ENCODE measurements at places on chromosomes 16 and 17. TPM values are rescaled to one million over a fixed set of nuclear protein-coding genes. Genes with fewer than 3 reads are reported as not detected.

DNA sequence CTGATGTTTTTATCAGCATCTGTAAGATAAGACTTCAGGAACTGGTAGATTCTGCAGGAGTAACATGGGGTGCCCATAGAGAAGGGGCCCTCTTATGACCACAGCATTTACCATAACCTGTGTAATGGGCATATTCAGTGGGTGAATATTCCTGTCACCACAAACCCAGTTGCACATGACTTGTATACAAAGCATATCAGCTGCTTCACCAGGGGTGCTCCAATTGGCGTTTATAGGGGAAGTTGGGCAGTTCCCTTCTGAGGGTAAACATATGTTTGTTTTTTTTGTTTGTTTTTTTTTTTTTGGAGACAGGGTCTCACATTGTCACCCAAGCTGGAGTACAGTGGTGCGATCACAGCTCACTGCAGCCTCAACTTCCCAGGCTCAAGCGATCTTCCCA is 11.5 kb upstream of the ZG16 start:
- DNase-seq: no peak

DNA sequence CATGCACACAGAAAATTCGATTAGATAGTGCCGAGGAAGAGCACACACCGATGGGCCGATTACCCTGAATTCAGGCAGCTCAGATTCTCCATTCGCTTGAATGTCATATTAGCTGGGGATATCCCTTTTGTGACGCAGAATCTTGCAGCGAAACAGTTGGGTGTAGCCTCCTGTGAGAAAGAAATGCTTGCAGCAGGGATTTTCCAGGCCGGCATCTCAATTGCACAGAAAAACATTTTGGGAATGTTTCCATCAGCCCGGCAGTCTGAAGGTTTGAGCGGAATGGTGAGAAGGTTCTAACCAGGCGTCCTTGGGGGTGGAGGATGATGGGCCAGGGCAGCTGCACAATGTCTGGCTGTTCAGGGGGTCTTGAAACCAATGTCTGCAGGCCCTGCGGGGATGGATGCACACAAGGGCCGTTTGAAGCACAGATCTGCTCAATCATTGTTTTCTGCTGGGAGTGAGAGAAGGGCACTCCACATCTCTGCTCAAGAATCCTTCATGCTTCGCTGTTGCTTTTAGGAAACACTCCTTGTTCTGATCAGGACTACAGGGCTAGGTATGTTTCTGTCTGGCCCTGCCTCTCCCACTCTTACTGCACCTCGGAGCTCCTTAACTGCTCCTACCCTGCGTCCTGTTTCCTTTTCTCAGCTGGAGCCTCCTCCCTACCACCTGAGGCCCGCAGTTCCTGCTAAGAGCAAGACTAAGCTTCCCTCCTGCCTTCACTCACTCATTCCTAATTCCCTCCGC is 94.6 kb downstream of the CMIP start:
- DNase-seq: no peak

- no peak for DNase-seq
These were observed 20.8 kb downstream of the ABHD15 start for GRCh38 chr17:29546085-29546484.

DNA sequence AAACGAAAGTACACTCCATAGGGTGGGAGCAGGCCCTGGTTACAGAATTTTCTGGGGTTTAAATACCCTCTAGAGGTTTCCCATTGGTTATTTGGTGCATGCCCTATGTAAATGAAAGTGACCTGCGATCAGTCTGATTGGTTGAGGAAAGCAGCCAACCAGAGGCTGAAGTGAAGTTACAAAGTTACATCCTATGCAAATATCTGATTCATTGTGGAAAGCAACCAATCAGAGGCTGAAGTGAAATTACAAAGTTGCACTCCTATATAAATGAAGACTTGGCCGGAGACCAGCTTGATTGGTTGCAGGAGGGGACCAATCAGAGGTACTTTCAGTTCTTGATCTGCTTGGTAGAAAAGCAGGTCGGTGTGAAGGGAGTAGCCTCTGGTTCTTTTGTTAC is 24.4 kb downstream of the NAA60 start:
- DNase-seq: no peak

DNA sequence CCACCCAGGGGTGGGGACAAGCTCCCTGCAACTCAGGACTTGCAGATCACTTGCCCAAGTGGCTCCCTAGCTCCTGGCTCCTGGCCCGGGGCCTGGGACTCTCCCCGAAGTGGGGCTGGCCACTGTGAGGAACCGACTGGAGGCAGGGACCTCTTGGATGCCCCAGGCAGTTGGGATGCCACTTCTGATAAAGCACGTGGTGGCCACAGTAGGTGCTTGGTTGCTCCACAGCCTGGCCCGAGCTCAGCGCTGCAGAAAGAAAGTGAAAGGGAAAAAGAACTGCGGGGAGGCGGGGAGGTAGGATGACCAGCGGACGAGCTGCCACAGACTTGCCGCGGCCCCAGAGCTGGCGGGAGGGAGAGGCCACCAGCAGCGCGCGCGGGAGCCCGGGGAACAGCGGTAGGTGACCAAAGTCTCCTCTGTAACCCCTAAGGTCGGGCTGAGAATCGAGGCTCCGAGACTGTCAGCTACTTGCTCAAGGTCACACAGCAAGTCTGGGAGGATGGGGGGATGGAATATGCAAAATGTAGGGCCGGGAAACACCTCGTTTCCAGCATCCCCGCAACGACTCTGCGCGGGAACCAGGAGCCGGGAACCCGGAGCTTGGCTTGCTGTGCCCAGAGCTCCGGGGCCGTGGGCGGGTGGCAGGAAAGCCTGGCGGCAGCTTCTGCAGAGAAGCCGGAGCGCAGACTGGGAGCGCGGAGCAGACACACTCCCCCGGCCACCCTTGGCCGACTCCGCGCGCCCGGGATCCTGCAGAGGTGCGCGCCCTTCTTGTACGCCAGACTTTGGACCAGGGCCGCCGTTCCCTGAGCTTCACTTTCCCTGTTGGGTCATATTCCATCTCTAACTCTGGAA is 1.9 kb downstream of the CIITA start:
- DNase-seq: no peak

DNA sequence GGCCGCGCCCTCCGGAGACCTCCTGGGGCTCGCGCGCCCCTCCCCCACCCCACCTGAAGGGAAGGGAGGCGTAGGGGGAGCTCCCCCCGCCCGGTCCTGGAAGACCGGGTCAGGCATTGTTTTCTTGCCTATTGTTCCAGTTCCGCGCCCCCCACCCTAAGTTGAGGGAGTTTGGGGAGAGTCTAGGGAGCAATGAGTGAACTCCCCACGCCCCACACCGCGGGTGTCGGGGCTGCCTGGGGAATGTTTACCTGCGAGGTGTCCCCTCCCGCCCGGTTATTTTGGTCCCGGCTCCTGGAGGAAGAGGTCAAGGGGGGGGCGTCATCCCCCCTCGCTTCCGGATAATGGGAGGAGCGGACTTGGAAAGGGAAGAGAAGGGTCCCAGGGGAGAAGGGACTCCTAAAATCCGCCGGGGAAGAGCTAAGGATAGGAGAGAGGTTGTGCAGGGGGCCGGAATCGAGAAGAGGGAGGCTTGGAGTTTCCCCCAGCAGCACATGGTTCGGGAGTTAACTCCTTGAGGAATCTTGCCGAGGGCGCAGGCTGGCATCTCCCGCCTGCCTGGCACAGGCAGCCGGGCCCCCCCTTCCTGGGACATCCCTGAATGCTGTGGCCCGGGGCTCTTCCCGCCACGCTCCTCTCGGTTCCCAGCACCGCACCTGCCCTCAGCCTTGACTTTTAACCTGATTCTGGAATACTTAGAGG is 881 bp downstream of the MLLT6 start:
- no peak for DNase-seq

DNA sequence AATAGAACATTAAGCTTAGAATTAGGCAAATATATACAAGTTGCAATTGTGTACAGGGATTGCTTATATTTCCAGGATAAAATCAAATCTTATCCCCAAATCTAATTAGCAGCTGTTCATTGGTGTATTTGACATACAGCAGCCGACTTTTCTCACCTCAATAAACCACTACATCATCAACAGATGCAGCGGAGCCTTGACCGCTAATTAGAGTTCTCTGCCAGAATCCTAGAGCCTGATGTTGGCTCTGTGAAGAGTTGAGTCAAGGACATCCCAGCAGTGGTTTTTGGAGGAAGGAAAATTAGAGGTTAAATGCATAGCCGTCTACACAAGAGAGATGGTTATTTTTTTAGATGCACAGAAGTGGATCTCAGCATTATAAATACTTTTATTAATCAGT is 221.9 kb upstream of the CACNG5 start:
- no peak for DNase-seq

DNA sequence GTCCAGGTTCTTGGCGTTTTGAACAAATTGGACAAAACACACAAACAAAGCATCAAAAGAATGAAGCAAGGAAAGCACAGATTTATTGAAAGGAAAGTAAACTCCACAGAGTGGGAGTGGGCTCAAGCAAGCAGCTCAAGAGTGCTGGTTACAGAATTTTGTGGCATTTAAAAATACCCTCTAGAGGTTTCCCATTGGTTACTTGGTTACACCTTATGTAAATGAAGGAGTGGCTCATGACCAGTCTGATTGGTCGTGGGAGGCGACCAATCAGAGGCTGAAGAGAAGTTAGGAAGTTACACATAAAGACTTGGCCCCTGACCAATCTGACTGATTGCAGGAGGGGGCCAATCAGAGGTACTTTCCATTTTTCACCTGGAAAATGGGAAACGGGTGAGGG is 1373.8 kb upstream of the GOT2 start:
- no peak for DNase-seq

DNA sequence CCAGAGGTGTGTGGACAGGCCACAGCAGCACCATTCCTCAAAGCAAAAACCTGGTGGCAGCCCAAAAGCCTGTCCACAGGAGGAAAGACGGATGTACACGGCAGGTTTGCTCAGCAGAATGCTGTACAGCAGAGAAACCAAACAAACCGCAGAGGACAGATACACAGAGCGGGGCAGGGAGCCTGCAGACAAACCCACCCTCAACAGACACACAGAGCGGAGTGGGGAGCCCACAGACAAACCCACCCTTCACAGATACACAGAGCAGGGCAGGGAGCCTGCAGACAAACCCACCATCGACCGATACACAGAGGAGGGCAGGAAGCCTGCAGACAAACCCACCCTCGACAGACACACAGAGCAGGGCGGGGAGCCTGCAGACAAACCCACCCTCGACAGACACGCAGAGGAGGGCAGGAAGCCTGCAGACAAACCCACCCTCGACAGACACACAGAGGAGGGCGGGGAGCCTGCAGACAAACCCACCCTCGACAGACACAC is 53.0 kb upstream of the METRNL start:
- DNase-seq: peak; percentile 13

GRCh38 chr17:82351254-82351712 is 7.8 kb upstream of the TEX19 start:
- no peak for DNase-seq

GRCh38 chr17:7959503-7960253 is 27.7 kb downstream of the CNTROB start:
- no peak for DNase-seq

GRCh38 chr17:41987642-41988041 is 21.0 kb downstream of the CNP start:
- DNase-seq: no peak

GRCh38 chr16:57284209-57284951 is at the start of gene PLLP:
Gene PLLP, minus strand, starts transcription at chr16:57284672. Its CDS starts 132 bp downstream, at chr16:57284540.
- peak; percentile 45 for DNase-seq

DNA sequence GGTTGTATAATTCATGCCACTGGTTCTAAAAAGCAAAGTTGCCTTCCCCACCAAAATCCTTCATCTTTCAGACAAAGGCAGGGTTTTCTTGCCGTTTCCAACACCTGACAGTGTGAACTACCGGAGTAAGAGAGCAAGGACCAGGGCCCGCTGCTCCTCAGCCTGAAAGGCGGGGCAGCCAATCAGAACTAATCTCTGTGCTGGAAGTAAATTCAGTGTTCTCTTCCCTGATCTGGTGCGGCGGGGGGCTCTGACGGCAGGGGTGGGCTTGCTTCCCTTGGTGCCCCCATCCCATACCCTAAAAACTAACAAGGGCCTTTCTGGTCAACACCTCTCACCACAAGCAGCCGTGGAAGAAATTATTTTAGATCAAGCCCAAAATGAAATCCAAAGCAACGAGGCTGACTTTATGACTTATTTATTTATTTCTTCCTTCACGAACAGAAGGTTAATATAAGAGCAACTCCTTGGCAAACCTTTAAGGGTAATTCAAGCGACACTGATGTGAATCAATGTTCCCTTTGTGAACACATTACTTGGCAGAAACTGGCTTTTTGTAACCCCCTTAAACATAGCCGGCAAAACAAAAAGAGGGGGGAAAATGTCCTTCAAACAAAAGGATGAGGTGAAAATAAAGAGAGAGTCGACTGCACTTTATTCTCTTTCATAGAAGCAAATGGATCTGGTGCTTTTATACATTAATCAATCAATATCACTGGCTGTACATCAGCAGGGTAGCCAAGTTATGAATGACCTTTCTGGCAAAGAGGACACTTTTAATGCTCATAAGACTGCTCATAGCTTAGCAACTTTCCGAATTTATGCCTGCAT is 189.9 kb downstream of the ZFHX3 start:
- DNase-seq: no peak

DNA sequence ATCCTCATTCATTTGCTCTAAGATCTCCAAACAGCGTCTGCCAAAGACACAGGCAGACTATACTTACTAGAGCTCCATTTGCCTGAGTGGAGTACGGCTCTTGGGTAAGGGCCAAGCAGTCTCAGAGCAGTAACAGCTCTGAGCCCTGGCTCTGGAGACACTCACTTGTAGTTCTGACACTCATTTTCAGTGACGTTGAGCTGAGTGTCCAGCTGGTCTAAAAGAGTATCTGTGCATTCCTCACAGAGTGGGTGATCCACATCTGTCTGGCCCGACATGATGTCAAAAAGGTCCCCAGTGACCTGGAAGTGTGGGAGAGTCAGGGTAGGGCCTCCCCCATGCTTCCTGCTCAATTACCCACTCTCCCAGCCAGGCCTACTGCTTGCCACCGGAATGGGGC is 5.7 kb downstream of the BECN1 start:
- DNase-seq: no peak

DNA sequence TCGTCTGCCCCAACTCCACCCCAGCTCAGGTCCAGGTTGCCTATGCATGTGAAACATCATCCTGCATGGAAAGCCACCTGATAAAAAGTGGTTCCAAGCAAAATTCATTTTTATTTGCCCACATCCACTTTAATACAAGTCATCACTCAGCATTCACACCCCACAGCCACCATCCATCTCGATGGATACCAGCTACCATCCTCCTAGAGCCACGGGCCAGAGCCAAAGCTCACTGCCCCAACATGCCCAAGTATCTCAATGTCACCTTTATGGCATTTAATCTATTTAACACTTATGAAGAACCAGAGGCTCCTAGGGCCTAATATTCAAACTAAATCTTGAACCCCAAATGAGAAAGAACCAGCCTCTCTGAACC is 70.5 kb downstream of the COPRS start:
- no peak for DNase-seq

YBX2 gene
- not detected for polyA plus RNA-seq

SLC22A31 gene
- not detected for polyA plus RNA-seq

NEUROD2 gene
- not detected for polyA plus RNA-seq

SHBG gene
- polyA plus RNA-seq: not detected

C17orf107 gene
- polyA plus RNA-seq: 1.8 TPM

KDM6B gene
- 0.28 TPM for polyA plus RNA-seq

SLC12A3 gene
- not detected for polyA plus RNA-seq

GP1BA gene
- polyA plus RNA-seq: 0.13 TPM

All from naive thymus-derived CD8-positive, alpha-beta T cell (primary cell).